ENCODE measurements at places on chromosomes 11 and 22.

- no peak overlapping the region for H3K4me3 ChIP-seq
- no peaks in the 10 kb centered on the region for H3K36me3 ChIP-seq
- peaks cover 8% of the 10 kb centered on the region for H3K4me1 ChIP-seq
- H3K27me3 ChIP-seq = no peaks in the 10 kb centered on the region
- no peak overlapping the region for H3K27ac ChIP-seq
Measured at GRCh38 chr22:44524806-44525205, 26.8 kb upstream of the RTL6 start.

DNA sequence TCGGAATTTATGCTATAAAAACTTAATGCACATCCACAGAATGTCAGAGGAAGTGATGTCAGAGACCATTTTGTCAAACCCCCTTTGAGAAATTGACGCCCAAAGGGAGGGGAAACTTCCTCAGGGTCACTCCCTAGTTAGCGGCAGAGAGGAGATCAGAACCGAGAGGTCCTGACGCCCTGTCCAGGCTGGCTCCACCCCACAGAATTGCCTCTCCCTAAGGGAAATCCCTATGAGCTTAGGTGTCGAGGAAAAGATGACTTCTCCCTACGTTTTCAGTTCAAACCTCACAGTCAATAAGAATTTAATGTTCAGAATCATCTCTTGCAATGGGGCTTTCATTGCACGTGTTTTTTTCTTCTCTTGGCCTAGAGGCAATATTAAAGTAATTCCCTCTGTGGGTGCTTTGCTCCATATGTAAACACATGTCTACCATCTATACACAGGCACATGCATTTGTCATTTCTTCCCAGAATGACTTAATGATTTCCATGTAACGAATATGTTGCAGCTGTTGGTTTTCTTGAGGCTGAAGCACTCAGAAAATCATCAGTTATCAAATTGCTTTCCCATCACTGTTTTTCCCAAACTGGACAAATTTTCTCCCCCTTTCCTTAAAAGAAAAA, 148.7 kb upstream of the TIMP3 start:
- no peaks in the 10 kb centered on the region for H3K36me3 ChIP-seq
- H3K4me3 ChIP-seq = no peak overlapping the region
- H3K27ac ChIP-seq = no peak overlapping the region
- H3K27me3 ChIP-seq = no peaks in the 10 kb centered on the region
- peaks cover 4% of the 10 kb centered on the region for H3K4me1 ChIP-seq

- H3K36me3 ChIP-seq = no peaks in the 10 kb centered on the region
- H3K27ac ChIP-seq = no peak overlapping the region
- H3K4me3 ChIP-seq = no peak overlapping the region
- no peak for DNase-seq
- H3K4me1 ChIP-seq = no peaks in the 10 kb centered on the region
Measured at GRCh38 chr11:113059548-113059947, 98.3 kb downstream of the NCAM1 start.

GRCh38 chr11:72240461-72241290, 3.3 kb downstream of the PHOX2A start:
- H3K4me3 ChIP-seq = no peak overlapping the region
- DNase-seq = no peak
- H3K4me1 ChIP-seq = peaks cover 4% of the 10 kb centered on the region
- H3K27me3 ChIP-seq = peaks cover 52% of the 10 kb centered on the region

GRCh38 chr22:31075961-31076360, 5.2 kb upstream of the SMTN start:
- no peaks in the 10 kb centered on the region for H3K36me3 ChIP-seq
- H3K4me1 ChIP-seq = no peaks in the 10 kb centered on the region
- peak overlapping the region; percentile 91 for H3K27ac ChIP-seq
- no peaks in the 10 kb centered on the region for H3K27me3 ChIP-seq
- H3K4me3 ChIP-seq = no peak overlapping the region

GRCh38 chr11:61392981-61393595, 701 bp downstream of the TMEM216 start:
- peak overlapping the region; percentile 87 for H3K4me3 ChIP-seq
- H3K36me3 ChIP-seq = peaks cover 38% of the 10 kb centered on the region
- no peaks in the 10 kb centered on the region for H3K27me3 ChIP-seq
- no peak for DNase-seq

DNA sequence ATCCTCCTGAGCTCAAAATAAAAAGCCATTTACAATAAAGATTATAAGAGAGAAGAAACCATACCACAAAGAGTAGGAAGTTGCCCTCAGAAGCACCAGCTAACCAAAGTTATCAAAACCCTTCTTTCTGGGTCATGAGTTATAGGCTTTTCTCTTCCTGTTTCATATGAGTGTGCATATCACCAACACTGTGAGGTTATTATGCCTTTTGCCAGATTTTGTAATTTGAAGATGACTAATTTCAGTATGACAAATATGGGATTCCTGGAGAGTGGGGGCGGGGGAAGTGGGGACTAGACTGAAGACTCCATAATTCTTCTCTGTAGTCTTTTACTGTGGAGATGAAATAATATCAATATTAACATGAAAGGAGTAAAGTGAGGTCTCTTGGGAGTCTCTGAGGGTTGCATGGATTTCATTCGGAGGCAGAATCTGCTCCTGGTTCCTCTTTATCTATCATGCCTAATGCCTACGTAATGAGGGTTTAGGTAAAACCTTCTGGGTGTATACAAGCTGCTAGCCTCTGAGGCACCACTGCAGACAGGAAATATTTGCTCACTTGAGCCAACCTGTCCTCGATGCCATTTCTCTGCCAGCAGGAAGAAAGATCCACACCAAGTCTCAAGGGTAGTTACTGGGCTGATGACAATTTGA, 2.1 kb downstream of the LPXN start:
- peaks cover 38% of the 10 kb centered on the region for H3K4me1 ChIP-seq
- no peaks in the 10 kb centered on the region for H3K27me3 ChIP-seq
- no peaks in the 10 kb centered on the region for H3K36me3 ChIP-seq
- H3K27ac ChIP-seq = no peak overlapping the region

- H3K4me3 ChIP-seq = no peak overlapping the region
- H3K27me3 ChIP-seq = no peaks in the 10 kb centered on the region
- no peak overlapping the region for H3K27ac ChIP-seq
- no peaks in the 10 kb centered on the region for H3K36me3 ChIP-seq
- no peaks in the 10 kb centered on the region for H3K4me1 ChIP-seq
Measured at GRCh38 chr11:129711760-129712159, 103.9 kb upstream of the TMEM45B start.

Measured in heart left ventricle (tissue), 16 donors.